ENCODE measurements at places on chromosomes 5 and 9.

- DNase-seq: no peak
These were observed 2.5 kb downstream of the JADE2 start for GRCh38 chr5:134527961-134528424.

- peak; percentile 89 for DNase-seq
These were observed 739 bp downstream of the C9orf72 start for GRCh38 chr9:27572566-27572917.

- DNase-seq: peak; percentile 22
These were observed 104.6 kb downstream of the CDK5RAP2 start for GRCh38 chr9:120475341-120475740.

GRCh38 chr5:68415177-68416085, 199.9 kb downstream of the PIK3R1 start:
- DNase-seq: no peak

DNA sequence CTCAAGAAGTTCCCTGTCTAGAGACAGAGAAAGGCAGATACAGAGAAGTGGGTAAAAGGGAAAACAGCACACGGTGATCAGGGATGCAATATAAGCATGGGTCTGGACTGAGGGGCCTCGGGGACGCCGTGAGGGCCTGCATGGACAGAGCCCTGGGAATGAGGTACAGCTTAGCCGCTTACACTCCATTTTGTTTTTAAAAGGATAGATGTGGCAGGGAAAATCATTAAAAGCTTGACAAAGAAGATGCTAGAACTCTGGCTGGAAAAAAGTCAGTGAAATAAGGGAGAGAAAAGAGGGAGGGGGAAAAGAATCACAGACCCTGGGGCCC, 69.1 kb downstream of the EPB41L4B start:
- DNase-seq: no peak

- DNase-seq: peak; percentile 76
These were observed 577.9 kb downstream of the ISL1 start for GRCh38 chr5:51961154-51961562.

DNA sequence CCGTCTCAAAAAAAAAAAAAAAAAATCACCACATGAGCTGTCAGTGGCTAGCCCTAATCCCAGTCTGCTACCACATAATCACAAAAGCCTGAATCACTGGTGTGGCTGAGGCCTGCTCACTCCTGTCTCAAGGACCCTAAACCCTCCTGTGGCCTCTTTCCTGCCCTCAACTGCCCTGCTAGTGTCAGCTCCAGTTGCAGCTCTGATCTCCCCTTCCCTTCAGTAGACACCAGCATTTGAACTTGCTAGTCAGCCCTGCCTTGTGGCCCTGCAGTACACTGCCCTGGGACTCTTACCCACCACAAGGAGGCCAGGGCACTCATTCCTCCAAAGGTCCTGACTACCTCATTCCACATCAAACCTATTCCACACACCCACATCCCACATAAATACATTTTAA, 9.5 kb upstream of the P4HA2 start:
- DNase-seq: no peak

- DNase-seq: no peak
These were observed 241.8 kb downstream of the FANCC start for GRCh38 chr9:95075700-95076099.
